Lower leg skin (tissue), 4 donors: ENCODE measurements at places on chromosomes 6 and 20. TPM values are rescaled to one million over a fixed set of nuclear protein-coding genes. Genes with fewer than 3 reads are reported as not detected.

Gene PPP1R14C
- 118 TPM for total RNA-seq

Gene ERVFRD-1
- total RNA-seq: not detected

GRCh38 chr6:79168695-79168980, 65.8 kb downstream of the HMGN3 start:
- DNase-seq: no peak

- DNase-seq: no peak
Measured at GRCh38 chr6:1995636-1996035, 249.8 kb downstream of the GMDS start.

GRCh38 chr20:17557675-17558006, 12.2 kb upstream of the DSTN start:
- DNase-seq: no peak
